ENCODE measurements at places on chromosomes 2 and 18.

GRCh38 chr2:105712166-105712915, 32.4 kb upstream of the NCK2 start:
- H3K36me3 ChIP-seq, result no peaks in the 10 kb centered on the region
- DNase-seq, result no peak
- H3K27me3 ChIP-seq, result no peaks in the 10 kb centered on the region
- H3K27ac ChIP-seq, result no peak overlapping the region

- no peak overlapping the region for H3K4me3 ChIP-seq
- no peaks in the 10 kb centered on the region for H3K27me3 ChIP-seq
- no peak for DNase-seq
- no peaks in the 10 kb centered on the region for H3K36me3 ChIP-seq
- H3K27ac ChIP-seq, result no peak overlapping the region
- no peaks in the 10 kb centered on the region for H3K4me1 ChIP-seq
Measured at GRCh38 chr2:38268691-38269327, 108.3 kb downstream of the ATL2 start.

GRCh38 chr2:223668302-223668998, 66.3 kb upstream of the SCG2 start:
- no peaks in the 10 kb centered on the region for H3K36me3 ChIP-seq
- H3K4me3 ChIP-seq, result no peak overlapping the region
- H3K27me3 ChIP-seq, result no peaks in the 10 kb centered on the region
- no peaks in the 10 kb centered on the region for H3K4me1 ChIP-seq
- DNase-seq, result no peak
- no peak overlapping the region for H3K27ac ChIP-seq

GRCh38 chr2:173231465-173231864, 123.2 kb upstream of the CDCA7 start:
- H3K36me3 ChIP-seq, result no peaks in the 10 kb centered on the region
- peaks cover 44% of the 10 kb centered on the region for H3K4me1 ChIP-seq
- no peak for DNase-seq
- H3K27ac ChIP-seq, result peak overlapping the region; percentile 76
- no peaks in the 10 kb centered on the region for H3K27me3 ChIP-seq

GRCh38 chr18:57843386-57843785, 40.3 kb upstream of the ATP8B1 start:
- H3K36me3 ChIP-seq, result no peaks in the 10 kb centered on the region
- no peaks in the 10 kb centered on the region for H3K27me3 ChIP-seq
- no peak overlapping the region for H3K27ac ChIP-seq
- no peak for DNase-seq
- no peak overlapping the region for H3K4me3 ChIP-seq
- H3K4me1 ChIP-seq, result no peaks in the 10 kb centered on the region

DNA sequence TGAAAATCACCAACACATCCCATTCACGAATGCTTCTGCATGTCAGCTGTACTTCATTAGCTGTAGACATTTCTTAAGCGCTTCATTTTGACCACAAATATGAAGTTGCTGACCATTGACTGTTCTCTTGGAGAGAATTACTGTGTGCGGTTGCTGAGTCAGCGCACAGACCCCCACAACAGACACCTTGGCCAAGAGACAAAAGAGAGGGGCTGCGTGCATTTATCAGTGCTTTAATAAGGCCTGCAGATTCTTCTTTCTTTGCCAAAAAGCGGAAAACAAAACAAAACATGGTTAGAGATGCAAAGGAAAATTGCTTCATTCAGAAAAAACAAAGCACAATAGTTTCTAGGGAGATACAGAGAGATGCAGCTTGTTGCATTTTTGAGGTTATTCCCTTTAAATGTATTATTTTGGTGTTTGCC, 174.7 kb downstream of the ACKR3 start:
- peaks cover 12% of the 10 kb centered on the region for H3K4me1 ChIP-seq
- no peaks in the 10 kb centered on the region for H3K36me3 ChIP-seq
- H3K4me3 ChIP-seq, result no peak overlapping the region

GRCh38 chr2:2901384-2902345, 476.0 kb downstream of the EIPR1 start:
- no peak overlapping the region for H3K4me3 ChIP-seq
- H3K4me1 ChIP-seq, result no peaks in the 10 kb centered on the region
- no peak for DNase-seq
- no peaks in the 10 kb centered on the region for H3K36me3 ChIP-seq
- no peaks in the 10 kb centered on the region for H3K27me3 ChIP-seq

DNA sequence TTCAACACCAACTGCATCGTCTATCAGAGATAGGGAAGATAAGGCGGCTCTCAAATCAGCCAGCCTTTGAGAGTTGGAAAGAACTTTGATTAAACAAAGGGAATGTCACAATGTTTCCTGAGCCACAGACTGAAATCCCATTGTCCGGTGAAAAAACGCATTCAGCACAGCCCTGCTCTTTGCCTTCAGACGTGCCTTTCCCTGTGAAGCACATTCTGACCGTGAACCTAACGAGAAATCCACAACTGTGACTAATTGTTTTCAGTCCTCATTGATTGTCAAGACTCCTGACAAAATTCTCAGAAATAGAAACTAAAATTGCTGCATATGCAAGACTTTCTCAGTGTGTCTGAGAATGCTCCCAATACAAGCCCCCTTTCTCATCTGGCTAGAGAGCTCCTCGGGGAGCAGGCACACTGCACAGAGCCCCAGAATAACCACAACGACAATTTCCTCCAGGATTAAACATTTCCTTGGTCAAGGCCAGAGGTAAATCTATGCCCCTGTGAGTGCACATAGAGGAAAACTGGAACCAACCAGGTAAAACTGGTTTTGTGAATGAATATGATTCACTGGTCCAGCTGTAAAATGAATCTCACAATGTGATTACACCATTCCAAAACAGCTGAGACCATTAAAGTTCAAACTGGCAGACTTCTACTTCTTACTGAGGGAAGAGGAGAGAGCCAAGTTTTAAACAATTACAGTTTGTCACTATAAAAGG, 561.9 kb upstream of the ID2 start:
- no peaks in the 10 kb centered on the region for H3K27me3 ChIP-seq
- H3K4me1 ChIP-seq, result peaks cover 10% of the 10 kb centered on the region
- peak overlapping the region; percentile 57 for H3K27ac ChIP-seq
- no peaks in the 10 kb centered on the region for H3K36me3 ChIP-seq
- no peak overlapping the region for H3K4me3 ChIP-seq

- no peak for DNase-seq
- H3K4me1 ChIP-seq, result no peaks in the 10 kb centered on the region
- H3K4me3 ChIP-seq, result no peak overlapping the region
Measured at GRCh38 chr18:69897397-69898108, 50.1 kb downstream of the CD226 start.

- H3K4me3 ChIP-seq, result no peak overlapping the region
- no peak for DNase-seq
Measured at GRCh38 chr2:118687698-118688097, 159.8 kb downstream of the EN1 start.

DNA sequence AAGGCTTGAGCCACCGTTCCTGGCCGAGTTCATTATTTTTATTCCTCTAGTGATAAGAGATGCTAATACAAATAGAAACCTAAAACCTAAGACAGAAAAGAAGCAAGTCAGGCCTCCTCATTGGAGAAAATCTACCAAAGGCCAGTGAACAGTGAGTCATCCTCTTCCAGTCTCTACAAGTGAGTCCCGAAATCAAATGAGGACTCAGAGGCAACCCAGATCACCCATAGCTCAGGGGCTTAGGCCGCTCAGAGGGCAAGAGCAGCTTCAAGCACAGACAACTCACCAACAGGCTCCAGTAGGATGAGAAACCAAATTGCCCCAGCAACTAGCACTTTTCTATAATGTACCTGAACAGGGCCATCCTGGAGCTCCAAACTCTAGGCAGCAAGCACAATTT, 42.7 kb upstream of the ACMSD start:
- H3K4me1 ChIP-seq, result no peaks in the 10 kb centered on the region
- no peak for DNase-seq
- no peak overlapping the region for H3K27ac ChIP-seq
- no peaks in the 10 kb centered on the region for H3K27me3 ChIP-seq
- no peaks in the 10 kb centered on the region for H3K36me3 ChIP-seq

- H3K27me3 ChIP-seq, result no peaks in the 10 kb centered on the region
- DNase-seq, result no peak
- no peak overlapping the region for H3K4me3 ChIP-seq
- H3K36me3 ChIP-seq, result no peaks in the 10 kb centered on the region
- H3K4me1 ChIP-seq, result peaks cover 6% of the 10 kb centered on the region
- no peak overlapping the region for H3K27ac ChIP-seq
Measured at GRCh38 chr2:168683996-168684395, 118.4 kb upstream of the NOSTRIN start.

DNA sequence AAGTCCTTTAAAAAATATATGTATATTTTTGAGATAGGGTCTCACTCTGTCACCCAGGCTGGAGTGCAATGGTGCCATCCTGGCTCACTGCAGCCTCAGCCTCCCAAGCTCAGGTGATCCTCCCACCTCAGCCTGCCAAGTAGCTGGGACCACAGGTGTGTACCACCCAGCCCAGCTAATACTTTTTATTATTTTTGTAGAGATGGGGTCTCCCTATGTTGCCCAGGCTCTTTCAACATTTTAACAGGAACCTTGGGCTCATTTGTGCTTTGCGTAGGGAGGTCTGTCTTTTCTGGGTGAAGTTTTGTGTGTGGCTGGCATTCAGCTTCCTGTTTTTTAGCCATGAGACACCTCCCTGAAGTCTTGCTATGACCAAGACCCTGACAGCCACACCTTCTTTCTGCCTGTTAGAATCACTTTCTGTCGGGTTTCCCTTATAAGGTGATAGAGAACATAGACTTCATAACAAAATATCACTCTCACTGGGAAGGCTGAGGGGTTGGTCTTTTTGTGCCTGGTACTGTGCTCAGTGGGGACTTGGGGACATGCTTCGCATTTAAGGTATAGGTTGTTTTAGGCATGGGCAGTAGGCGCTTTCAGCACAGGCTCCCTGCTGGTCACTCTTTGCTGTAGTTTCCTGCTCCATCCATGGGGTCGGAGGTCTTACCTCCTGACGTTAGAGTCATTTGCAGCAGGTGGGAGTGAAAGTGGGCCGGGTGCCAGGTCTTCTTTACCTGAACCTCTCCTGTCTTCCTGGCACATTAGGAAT, 3.4 kb downstream of the RAB31 start:
- H3K36me3 ChIP-seq, result no peaks in the 10 kb centered on the region
- H3K27me3 ChIP-seq, result peaks cover 18% of the 10 kb centered on the region
- DNase-seq, result no peak
- H3K4me1 ChIP-seq, result peaks cover 8% of the 10 kb centered on the region

DNA sequence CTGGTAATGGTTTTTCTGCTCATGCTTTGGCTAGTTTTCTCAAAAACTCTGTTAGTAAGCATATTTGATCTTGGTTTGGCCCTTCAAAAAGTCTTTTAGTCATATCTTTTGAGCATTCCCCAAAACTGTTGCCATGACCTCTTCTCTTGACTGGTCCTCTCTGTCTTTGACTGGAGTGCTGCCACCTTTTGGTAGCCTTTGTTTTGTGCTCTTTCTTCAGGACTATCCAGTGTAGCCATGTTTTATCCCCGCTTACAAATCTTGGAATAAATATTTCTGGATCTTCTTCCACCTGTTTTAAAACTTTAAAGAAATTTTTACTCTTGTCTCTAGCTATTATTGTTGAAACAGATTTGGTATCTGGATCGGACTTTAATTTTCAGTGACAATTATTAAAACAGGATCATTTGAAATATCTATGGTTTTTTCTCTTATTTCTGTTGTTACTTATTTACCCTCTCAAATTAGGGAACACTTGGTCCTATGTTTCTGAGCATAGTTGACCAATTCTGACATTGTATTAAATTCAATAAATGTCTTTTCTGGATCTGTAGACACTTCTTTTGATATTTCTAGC, 965 bp upstream of the ELOA2 start:
- no peak overlapping the region for H3K27ac ChIP-seq
- H3K4me3 ChIP-seq, result no peak overlapping the region
- no peaks in the 10 kb centered on the region for H3K4me1 ChIP-seq
- no peak for DNase-seq

DNA sequence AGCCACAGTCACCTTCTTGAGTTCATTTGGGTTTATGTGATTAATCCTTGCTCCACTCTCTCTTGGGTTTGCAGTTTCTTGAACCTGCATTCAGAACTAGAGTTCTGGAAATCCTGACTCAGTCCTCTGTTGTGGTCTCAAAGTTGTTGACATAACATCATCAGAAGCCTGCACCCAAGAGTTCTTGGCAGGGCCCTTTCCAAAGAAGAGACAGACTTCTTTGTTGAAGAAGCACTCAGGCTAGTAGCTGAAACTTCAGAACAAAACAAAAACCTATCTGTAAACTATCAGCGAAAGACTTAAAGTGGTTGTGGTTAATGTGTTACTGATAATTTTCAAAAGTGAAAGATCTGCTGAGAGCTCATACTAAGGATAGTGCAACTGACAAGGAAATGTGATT, 120.8 kb downstream of the FAM168B start:
- H3K4me1 ChIP-seq, result no peaks in the 10 kb centered on the region
- no peak for DNase-seq
- H3K27ac ChIP-seq, result no peak overlapping the region
- H3K4me3 ChIP-seq, result no peak overlapping the region
- H3K27me3 ChIP-seq, result peaks cover 5% of the 10 kb centered on the region

DNA sequence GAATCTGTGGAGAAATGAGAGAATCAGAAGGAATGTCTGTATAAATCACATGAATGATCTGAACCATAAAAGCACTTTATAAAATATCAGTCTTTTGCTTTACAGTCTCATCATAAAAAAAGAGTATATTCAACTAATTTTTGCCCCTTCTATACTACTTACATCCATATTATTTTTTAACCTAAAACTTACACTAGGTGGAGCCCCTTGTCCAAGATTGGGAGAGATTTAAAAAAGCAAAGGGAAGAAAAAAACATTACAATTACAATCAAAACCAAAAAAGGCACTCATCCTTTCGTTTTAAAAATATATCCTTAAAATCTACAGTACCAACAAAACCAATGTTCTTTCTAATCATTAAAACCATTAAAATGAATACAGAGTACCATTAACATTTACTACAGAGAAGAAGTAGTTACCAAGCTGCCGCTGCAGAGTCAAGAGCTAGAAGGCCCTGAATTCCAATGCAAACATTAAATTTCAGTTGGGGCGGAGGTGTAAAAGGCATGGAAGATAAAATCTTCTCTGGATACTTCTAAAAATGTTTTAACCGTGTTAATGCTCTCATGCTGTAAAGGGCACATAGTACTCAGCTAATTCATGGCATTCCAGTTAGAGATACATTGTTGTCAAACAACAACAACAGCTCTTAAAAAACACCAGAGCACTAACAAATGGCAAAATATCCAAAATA, 56.7 kb upstream of the EPB41L3 start:
- H3K36me3 ChIP-seq, result no peaks in the 10 kb centered on the region
- no peaks in the 10 kb centered on the region for H3K27me3 ChIP-seq
- no peaks in the 10 kb centered on the region for H3K4me1 ChIP-seq
- no peak overlapping the region for H3K4me3 ChIP-seq

- no peaks in the 10 kb centered on the region for H3K27me3 ChIP-seq
- no peaks in the 10 kb centered on the region for H3K36me3 ChIP-seq
- DNase-seq, result no peak
Measured at GRCh38 chr2:47057687-47058002, 97.5 kb downstream of the STPG4 start.

DNA sequence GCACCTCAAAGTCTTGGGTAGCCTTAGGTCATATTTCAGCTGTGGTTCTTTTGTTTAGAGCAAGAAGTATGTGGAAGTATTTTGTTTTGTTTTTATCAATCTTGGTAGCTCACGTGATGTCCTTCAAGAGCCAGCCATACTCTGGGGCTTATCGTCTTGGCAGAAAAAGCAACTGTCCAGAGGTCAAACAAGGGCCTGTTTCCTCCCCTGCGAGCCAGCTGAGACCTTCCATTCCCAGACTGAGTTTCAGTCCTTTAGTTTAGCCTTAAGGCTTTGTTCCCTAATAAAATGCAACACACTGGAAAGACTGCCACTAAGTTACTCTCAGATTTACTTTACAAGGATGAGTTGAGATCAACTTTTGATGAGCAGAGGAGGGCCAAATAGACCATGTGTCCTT, 63.5 kb downstream of the TXNL1 start:
- H3K36me3 ChIP-seq, result no peaks in the 10 kb centered on the region
- peak overlapping the region; percentile 62 for H3K27ac ChIP-seq
- H3K27me3 ChIP-seq, result no peaks in the 10 kb centered on the region
- no peaks in the 10 kb centered on the region for H3K4me1 ChIP-seq
- no peak for DNase-seq

Measured in gastrocnemius medialis (tissue), 4 donors.